A549 treated with dexamethasone at 1 μM for 4 hours (cell line): ENCODE measurements at places on chromosomes 6 and 20. TPM values are rescaled to one million over a fixed set of nuclear protein-coding genes. Genes with fewer than 3 reads are reported as not detected.

BIRC7 gene
- total RNA-seq: 1.3 to 2.4 TPM (median 1.8 TPM) in 5 replicates

MUC22 gene
- 0.01 to 0.05 TPM (median 0.02 TPM) in 5 replicates for total RNA-seq

MYLK2 gene
- total RNA-seq: 0.27 to 0.78 TPM (median 0.46 TPM) in 5 replicates

FILIP1 gene
- 0.22 to 0.40 TPM (median 0.35 TPM) in 5 replicates for total RNA-seq

ATP5F1E gene
- 77.2 to 163 TPM (median 78.1 TPM) in 5 replicates for total RNA-seq

BNIP5 gene
- total RNA-seq: 0.02 to 0.05 TPM (median 0.03 TPM) in 5 replicates

EYA4 gene
- total RNA-seq: 7.5 to 13.5 TPM (median 10.8 TPM) in 5 replicates

SLC24A3 gene
- total RNA-seq: 0.02 to 0.05 TPM (median 0.03 TPM) in 3 of 5 replicates, not detected in the others

SYTL3 gene
- total RNA-seq: 1.5 to 1.8 TPM (median 1.7 TPM) in 5 replicates
